ENCODE measurements at places on chromosomes 3 and 15.

- DNase-seq: no peak
Observed at GRCh38 chr3:58492494-58492905, 604 bp downstream of the KCTD6 start.

- DNase-seq: no peak
Observed at GRCh38 chr3:133479895-133480669, 80.2 kb downstream of the BFSP2 start.

DNA sequence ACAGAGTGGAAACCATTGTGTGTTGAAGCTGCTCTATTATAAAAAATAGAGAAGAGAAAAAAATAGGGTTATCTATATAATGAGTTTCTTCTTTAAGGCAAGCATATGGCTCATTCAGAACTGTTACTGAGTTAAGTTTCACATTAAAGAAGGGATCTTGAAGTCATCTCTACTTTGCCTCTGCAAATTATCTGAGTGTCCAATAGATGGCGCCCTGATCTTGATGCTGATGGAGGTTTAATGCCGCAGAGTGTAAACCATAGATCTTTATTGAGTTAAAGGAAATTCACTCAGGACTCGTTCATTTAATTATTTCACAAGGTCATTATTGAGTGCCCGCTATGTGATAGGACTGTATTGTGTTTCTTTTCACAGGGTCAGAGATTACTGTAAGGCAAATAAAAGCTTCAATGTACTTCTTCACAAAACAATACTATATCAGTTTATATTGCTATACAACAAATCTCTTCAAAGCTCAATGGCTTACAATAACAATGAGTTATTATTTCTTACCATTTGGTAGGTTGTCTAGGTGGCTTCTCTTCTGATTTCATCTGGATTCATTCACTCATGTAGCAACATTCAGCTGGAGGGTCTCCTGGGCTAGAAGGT lies 171.4 kb downstream of the NSUN3 start:
- no peak for DNase-seq

GRCh38 chr3:44074181-44074580 lies 167.5 kb upstream of the TOPAZ1 start:
- no peak for DNase-seq

- no peak for DNase-seq
Observed at GRCh38 chr3:125154800-125155269, 57.7 kb downstream of the SLC12A8 start.

DNA sequence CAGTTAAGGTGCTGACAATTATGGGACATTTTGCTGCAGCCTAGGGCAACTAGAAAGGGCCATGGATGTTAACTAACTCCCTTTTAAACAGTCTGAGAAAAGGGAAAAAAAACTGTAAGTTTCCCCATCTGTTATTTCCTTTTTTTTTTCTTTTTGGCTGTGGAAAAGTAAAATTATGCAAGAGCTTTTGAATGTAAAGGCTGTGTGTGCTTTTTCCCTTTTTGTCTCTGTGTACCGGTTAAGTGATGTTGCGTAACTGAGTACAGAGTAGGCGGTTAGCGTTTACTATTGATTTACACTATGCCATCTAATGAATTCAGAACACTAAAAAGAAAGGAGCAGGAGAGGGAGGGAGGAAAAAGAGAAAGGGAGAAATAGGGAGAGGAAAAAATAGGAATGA lies 403.6 kb downstream of the TIGIT start:
- no peak for DNase-seq

DNA sequence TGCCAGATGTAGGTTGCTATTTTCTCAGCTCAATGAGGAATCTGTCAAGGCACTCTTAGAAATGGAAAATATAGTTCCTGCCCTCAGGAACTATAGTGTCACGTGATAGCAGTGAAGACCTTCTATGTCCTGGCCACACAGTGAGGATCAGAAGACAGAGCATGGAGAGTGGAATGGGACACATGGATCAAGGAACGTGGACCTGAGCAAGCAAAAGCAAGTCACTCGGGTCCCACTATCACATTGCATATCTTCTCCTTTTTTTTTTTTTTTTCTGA lies 21.2 kb downstream of the SMAD3 start:
- DNase-seq: no peak

DNA sequence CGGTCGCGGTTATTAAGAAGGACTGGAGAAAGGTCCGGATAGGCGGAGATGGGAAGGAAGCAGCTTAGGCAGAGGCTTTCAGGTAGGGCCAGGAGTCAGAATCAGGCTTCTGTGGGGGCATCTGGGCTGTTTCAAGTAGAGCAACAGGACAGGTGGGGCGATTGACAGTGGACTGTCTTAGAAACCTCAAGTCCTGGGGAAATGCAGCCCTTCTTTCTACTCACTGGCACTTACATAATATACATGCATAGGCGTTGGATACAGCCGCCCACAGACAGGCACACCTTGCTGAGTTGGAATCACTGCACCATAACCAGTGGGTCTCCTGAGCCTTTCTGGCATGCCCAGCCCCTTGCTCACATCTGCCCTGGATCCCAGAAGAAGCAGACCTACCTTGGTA lies 730 bp downstream of the MYD88 start:
- DNase-seq: no peak

Measured in NCI-H187 treated with DMSO at 0.1 percent for 48 hours (cell line).